ENCODE measurements at places on chromosomes 3 and 15.

DNA sequence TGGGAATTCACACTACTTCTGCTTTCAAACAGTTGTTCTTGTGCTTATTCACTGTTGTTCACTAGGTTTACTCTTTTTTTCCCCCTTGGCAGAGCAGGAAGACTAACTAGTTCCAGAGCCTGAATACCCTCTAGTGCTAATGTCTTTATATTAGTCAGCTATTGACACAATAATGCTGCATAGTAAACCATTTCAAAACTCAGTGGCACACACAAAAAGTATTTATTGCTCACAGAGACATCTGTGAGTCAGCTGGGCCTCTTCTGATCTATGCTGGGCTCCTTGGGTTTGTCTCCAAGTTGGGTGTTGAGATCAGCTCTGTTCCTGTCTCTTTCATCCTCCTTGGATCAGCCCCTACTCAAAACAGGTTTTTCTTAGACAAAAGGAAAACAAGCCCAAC lies 51.1 kb downstream of the RSRC1 start:
- no peak for DNase-seq

DNA sequence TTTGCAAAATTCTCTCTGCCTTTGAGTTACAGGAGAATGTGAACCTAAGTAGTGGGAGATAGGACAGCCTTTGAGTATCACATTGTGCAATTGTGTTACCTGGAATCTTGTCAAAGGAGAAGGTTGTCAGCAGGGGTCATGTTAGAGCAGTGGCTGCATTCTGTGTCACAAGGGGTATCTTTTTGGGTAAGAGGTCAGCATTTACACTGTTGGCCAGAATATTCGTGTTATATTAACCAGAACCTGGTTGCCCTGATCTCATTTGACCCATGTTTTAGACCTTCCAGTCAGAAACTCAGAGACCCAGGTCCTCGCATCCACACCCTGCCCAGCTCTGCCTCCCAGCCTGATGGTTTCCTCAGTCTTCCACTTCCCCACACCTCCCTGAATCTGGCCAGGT lies 27.3 kb downstream of the HDC start:
- no peak for DNase-seq

DNA sequence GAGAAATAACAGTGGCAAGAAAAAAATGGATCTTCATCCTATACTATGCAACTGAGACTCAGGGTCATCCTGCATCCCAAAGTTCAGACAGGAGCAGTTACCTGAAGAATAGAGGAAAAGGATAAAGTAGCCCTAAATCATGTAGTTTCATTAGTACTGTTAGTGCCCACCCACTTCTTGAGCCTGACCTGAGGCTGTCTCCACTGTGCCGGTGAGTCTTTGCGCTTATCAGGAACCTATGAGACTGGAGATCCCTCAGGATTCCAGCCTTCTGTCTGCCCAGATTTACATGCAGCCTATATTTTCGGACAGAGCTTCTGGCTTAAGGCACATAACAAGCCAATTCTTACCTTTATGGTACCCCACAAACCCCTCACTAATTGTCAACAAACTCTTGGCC lies 791.6 kb downstream of the ROBO1 start:
- DNase-seq: no peak

DNA sequence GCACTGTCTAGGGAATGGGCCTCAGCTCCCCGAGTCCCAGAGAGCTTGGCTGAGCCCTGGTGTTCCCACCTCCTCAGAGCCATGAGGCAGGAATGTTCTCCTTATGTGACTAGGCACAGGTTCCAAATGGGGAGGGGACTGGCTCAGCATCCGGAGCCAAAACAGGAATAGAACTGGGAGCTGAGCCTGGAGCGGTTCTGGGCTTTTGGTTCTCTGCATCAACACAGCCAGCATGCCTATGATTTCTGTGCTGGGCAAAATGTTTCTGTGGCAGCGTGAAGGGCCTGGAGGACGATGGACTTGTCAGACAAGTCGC lies at the start of gene FAM131A:
Gene FAM131A, plus strand, starts transcription at position 202 of the 316 bp plus-strand sequence. Its CDS starts 31 bp downstream, at position 233.
- peak; percentile 51 for DNase-seq

Measured in NCI-H446 treated with DMSO at 0.1 percent for 48 hours (cell line).